ENCODE measurements at places on chromosomes 6 and 20. TPM values are rescaled to one million over a fixed set of nuclear protein-coding genes. Genes with fewer than 3 reads are reported as not detected.

Gene OPN5
- not detected for total RNA-seq

Gene ARFGEF3
- total RNA-seq = 10.0 TPM

Gene ACTL10
- 1.0 TPM for total RNA-seq

Gene ULBP3
- 4.2 TPM for total RNA-seq

Gene DACT2
- not detected for total RNA-seq

Gene BPIFA1
- total RNA-seq = not detected

Gene SAMD5
- 2.0 TPM for total RNA-seq

Gene EDN1
- total RNA-seq = 3.3 TPM

Gene PGBD1
- 3.9 TPM for total RNA-seq

Gene SLC35D3
- total RNA-seq = not detected

Gene STX11
- total RNA-seq = 0.17 TPM

Gene LPA
- total RNA-seq = not detected

Gene ARHGAP40
- total RNA-seq = 1.8 TPM

Gene ECT2L
- total RNA-seq = not detected

Gene NUDT3
- total RNA-seq = 16.8 TPM

Gene F13A1
- not detected for total RNA-seq

Gene SLC25A27
- total RNA-seq = 25.0 TPM

Gene LHFPL5
- 1.7 TPM for total RNA-seq

- H3K4me1 ChIP-seq = peaks cover 10% of the 10 kb centered on the region
- H3K27me3 ChIP-seq = no peaks in the 10 kb centered on the region
- DNase-seq = no peak
- no peak overlapping the region for H3K27ac ChIP-seq
- no peak overlapping the region for H3K4me3 ChIP-seq
- H3K36me3 ChIP-seq = no peaks in the 10 kb centered on the region
Measured at GRCh38 chr6:113067612-113068275, 720.6 kb downstream of the RFPL4B start.

DNA sequence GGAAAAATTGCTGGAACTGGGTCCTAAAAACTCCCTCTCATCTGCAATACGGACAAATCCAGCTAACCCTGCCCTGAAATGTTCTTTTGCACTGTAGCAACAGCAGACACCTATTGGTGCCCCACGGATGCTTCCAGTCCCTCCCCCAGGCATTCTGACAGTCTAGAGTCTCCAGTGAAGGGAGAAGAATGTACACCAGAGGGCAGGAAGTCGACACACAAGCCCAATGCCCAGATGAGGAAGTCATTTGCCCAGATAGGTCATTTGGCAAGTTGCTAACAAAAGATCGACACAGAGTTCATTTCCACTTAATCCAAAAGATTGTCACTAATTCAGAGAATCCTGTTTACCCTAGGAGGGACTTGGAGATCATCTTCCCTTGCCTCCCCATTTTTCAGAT lies 293.0 kb upstream of the PRDM1 start:
- no peaks in the 10 kb centered on the region for H3K27me3 ChIP-seq
- no peaks in the 10 kb centered on the region for H3K36me3 ChIP-seq
- no peak overlapping the region for H3K4me3 ChIP-seq
- DNase-seq = peak; percentile 49
- peaks cover 51% of the 10 kb centered on the region for H3K4me1 ChIP-seq

GRCh38 chr6:1524040-1524480 lies 85.7 kb upstream of the FOXC1 start:
- no peaks in the 10 kb centered on the region for H3K4me1 ChIP-seq
- no peaks in the 10 kb centered on the region for H3K36me3 ChIP-seq
- no peaks in the 10 kb centered on the region for H3K27me3 ChIP-seq
- H3K4me3 ChIP-seq = peak overlapping the region; percentile 42

DNA sequence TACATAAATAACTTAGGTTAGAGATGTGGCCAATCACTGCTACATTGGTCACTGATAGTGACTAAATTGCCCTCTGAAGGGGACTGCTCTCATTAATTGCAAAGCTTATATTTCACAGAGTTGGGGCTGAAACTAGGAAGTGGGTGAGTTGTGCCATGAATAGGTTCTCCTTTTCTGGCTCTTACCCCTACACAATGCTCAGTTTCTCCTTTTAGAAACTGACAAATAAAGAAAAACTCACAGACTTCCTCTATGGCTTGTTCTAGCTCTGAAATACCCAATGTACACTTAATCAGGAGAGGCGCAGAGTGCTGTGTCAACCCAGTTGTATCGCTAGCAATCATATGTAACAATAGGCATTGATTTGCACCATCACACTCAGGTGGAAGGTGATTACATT lies 41.2 kb upstream of the PROKR2 start:
- H3K27ac ChIP-seq = no peak overlapping the region
- no peaks in the 10 kb centered on the region for H3K4me1 ChIP-seq
- H3K27me3 ChIP-seq = peaks cover 41% of the 10 kb centered on the region
- no peak for DNase-seq

- no peaks in the 10 kb centered on the region for H3K4me1 ChIP-seq
- no peaks in the 10 kb centered on the region for H3K27me3 ChIP-seq
- no peaks in the 10 kb centered on the region for H3K36me3 ChIP-seq
- no peak overlapping the region for H3K4me3 ChIP-seq
- no peak overlapping the region for H3K27ac ChIP-seq
- DNase-seq = no peak
Measured at GRCh38 chr6:2528156-2528555, 222.6 kb downstream of the MYLK4 start.

GRCh38 chr6:25302151-25302550 lies 23.0 kb downstream of the CARMIL1 start:
- H3K27me3 ChIP-seq = no peaks in the 10 kb centered on the region
- H3K4me3 ChIP-seq = no peak overlapping the region
- no peak overlapping the region for H3K27ac ChIP-seq
- DNase-seq = no peak
- H3K36me3 ChIP-seq = no peaks in the 10 kb centered on the region

- H3K4me1 ChIP-seq = no peaks in the 10 kb centered on the region
- H3K27me3 ChIP-seq = no peaks in the 10 kb centered on the region
- no peak for DNase-seq
- no peak overlapping the region for H3K27ac ChIP-seq
Measured at GRCh38 chr6:52534966-52535390, 41.9 kb downstream of the TRAM2 start.

GRCh38 chr6:47083586-47084047 lies 41.5 kb upstream of the ADGRF1 start:
- H3K27me3 ChIP-seq = no peaks in the 10 kb centered on the region
- peak; percentile 81 for DNase-seq
- H3K36me3 ChIP-seq = no peaks in the 10 kb centered on the region
- no peak overlapping the region for H3K27ac ChIP-seq
- peaks cover 21% of the 10 kb centered on the region for H3K4me1 ChIP-seq
- H3K4me3 ChIP-seq = no peak overlapping the region

- no peaks in the 10 kb centered on the region for H3K4me1 ChIP-seq
- peak; percentile 37 for DNase-seq
- H3K4me3 ChIP-seq = no peak overlapping the region
- H3K27me3 ChIP-seq = no peaks in the 10 kb centered on the region
- no peaks in the 10 kb centered on the region for H3K36me3 ChIP-seq
Measured at GRCh38 chr20:17797161-17797560, 97.4 kb downstream of the BANF2 start.

DNA sequence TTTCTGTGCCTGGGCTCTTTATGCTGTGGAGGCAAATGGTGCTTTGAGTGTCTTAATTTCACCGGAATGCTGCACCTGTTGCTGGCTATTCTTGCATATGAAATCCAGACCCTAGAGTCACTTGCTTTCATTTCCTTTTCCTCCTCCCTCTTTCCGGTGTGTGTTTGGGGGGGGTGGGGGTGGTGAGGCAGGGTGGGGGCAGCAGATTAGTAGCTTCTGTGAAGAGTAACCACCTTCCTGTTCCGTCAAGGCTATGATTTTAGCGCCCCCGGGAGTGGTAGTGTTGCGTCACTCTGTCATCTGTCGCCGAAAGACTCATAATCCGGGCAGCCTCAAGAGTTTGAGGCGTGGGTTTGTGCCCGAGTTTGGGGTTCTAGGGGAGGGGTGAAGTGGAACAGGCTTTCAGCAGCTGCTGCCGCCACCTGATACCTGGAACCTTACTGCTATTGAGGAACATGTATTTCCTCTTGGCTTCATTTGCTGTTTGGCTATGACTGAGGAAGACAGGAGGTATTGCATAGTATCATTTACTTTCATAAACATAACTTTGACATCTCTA lies 49.1 kb downstream of the UTRN start:
- H3K4me3 ChIP-seq = no peak overlapping the region
- no peak overlapping the region for H3K27ac ChIP-seq
- no peak for DNase-seq
- no peaks in the 10 kb centered on the region for H3K27me3 ChIP-seq

DNA sequence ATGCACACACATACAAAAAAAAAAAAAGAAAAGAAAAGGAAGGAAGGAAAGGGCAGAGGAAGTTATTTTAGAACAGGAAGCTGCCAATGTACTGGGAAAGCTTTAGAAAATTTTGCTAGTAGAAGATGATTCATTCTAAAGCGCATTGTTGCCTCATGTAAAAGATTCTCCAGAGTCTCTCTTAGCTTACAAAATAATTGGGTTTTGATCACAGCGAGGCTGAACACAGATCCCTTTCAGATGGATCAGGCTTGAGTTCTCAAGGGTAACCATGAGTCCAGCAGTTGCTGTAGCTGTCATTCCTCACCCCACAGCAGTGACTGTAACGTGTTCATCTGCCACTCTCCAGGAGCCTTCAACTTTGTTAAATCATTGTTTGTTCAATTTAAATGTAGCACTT lies 81.9 kb downstream of the PHACTR2 start:
- no peaks in the 10 kb centered on the region for H3K4me1 ChIP-seq
- DNase-seq = no peak
- H3K27ac ChIP-seq = no peak overlapping the region
- no peaks in the 10 kb centered on the region for H3K36me3 ChIP-seq
- H3K27me3 ChIP-seq = no peaks in the 10 kb centered on the region

GRCh38 chr6:13124131-13124530 lies 204.2 kb downstream of the TBC1D7 start:
- no peaks in the 10 kb centered on the region for H3K4me1 ChIP-seq
- H3K27ac ChIP-seq = no peak overlapping the region
- H3K36me3 ChIP-seq = no peaks in the 10 kb centered on the region
- H3K27me3 ChIP-seq = peaks cover 40% of the 10 kb centered on the region
- no peak overlapping the region for H3K4me3 ChIP-seq

DNA sequence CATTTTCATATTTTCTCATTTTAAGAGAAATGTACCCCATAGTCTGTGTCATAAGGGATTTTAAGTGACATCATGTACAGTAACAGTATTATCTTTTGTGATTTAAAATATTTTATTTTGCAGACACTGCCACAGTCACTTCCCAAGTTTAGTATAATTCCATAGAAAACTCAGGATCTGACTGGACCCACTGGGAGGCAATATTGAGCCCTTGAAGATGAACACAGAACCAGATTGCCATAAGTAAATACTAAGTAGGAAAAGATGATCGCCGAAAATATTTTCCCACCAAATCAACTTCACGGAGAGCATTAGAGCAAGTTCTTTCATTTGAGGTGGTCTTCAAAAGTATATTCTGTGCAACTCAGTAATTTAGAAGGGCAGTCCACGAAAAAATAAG lies 17.6 kb upstream of the PKHD1 start:
- H3K4me3 ChIP-seq = no peak overlapping the region
- H3K36me3 ChIP-seq = no peaks in the 10 kb centered on the region
- no peaks in the 10 kb centered on the region for H3K4me1 ChIP-seq
- no peak overlapping the region for H3K27ac ChIP-seq

DNA sequence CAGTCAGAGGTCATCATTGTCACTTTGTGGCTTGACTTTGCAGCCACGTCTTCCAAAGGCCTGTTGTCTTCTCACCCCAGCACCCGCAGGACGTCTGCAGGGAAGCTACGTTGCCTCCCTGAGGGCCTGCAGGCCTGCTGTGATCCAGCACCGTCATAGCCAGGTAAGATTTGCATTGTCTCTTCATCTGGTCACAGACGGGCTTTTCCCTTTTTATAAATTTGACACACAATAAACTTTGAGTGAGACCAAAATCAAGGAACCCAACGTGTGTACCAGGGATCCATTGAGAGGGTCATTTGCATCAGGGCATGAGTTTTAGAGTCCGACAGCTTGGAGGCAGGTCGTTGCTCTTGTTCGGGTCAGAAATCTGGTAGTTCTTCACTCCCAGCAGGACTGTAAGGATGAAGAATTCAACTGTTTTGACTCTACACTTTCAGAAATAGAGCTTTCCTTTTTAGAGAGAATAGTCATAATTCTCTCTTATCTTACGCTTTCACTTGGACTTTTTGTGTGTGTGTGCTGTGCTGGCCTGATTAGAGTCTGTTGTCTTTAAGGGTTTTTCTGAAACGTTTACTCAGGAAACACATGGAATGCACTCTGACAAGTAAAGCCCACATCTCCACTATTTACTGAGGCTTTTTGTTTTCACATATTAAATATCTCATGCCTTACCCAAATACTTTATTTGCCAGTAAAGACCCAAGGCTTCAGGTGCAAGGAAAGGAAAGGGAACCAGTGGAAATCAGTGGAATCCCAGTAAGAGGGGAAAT lies 177.2 kb upstream of the TAB2 start:
- no peaks in the 10 kb centered on the region for H3K27me3 ChIP-seq
- no peak overlapping the region for H3K4me3 ChIP-seq
- no peaks in the 10 kb centered on the region for H3K36me3 ChIP-seq
- DNase-seq = no peak
- no peak overlapping the region for H3K27ac ChIP-seq
- H3K4me1 ChIP-seq = peaks cover 10% of the 10 kb centered on the region

GRCh38 chr20:45282700-45283550 lies 23.7 kb upstream of the RBPJL start:
- DNase-seq = no peak
- no peak overlapping the region for H3K4me3 ChIP-seq
- peaks cover 29% of the 10 kb centered on the region for H3K4me1 ChIP-seq

GRCh38 chr6:41036186-41036585 lies 2.8 kb downstream of the UNC5CL start:
- no peak for DNase-seq
- H3K27ac ChIP-seq = no peak overlapping the region
- no peaks in the 10 kb centered on the region for H3K27me3 ChIP-seq
- H3K36me3 ChIP-seq = no peaks in the 10 kb centered on the region

DNA sequence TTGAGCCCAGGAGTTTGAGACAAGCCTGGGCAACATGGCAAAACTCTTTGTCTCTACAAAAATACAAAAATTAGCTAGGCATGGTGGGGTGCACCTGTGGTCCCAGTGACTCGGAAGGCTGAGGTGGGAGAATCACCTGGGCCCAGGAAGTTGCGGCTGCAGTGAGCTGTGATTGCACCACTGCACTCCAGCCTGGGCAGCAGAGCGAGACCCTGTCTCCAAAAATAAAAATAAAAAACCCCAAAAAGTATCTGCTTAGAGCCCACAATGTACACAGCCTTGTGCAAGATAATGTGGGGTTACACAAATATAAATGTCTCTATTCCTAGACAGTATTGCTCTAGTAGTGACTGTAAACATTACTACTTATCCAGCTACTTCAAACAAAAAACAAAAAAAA lies 5.9 kb downstream of the ESF1 start:
- H3K36me3 ChIP-seq = peaks cover 48% of the 10 kb centered on the region
- peaks cover 7% of the 10 kb centered on the region for H3K4me1 ChIP-seq
- no peak overlapping the region for H3K4me3 ChIP-seq
- no peak overlapping the region for H3K27ac ChIP-seq
- H3K27me3 ChIP-seq = no peaks in the 10 kb centered on the region

GRCh38 chr20:4956200-4956810 lies 45.0 kb downstream of the SLC23A2 start:
- H3K27ac ChIP-seq = no peak overlapping the region
- 0 out of 2 replicates have a peak, but pooled peaks cover 6% of the 10 kb centered on the region for H3K36me3 ChIP-seq
- no peaks in the 10 kb centered on the region for H3K27me3 ChIP-seq
- no peak overlapping the region for H3K4me3 ChIP-seq
- DNase-seq = no peak

GRCh38 chr6:53723331-53723730 lies 57.8 kb upstream of the KLHL31 start:
- DNase-seq = peak; percentile 17
- H3K4me3 ChIP-seq = 0 out of 2 replicates have a peak overlapping the region, but pooled peaks have one; percentile 7
- peaks cover 41% of the 10 kb centered on the region for H3K4me1 ChIP-seq
- H3K27me3 ChIP-seq = no peaks in the 10 kb centered on the region
- H3K27ac ChIP-seq = peak overlapping the region; percentile 59

Measured in PC-9 (cell line).